ENCODE measurements at places on chromosomes 16 and 17.

DNA sequence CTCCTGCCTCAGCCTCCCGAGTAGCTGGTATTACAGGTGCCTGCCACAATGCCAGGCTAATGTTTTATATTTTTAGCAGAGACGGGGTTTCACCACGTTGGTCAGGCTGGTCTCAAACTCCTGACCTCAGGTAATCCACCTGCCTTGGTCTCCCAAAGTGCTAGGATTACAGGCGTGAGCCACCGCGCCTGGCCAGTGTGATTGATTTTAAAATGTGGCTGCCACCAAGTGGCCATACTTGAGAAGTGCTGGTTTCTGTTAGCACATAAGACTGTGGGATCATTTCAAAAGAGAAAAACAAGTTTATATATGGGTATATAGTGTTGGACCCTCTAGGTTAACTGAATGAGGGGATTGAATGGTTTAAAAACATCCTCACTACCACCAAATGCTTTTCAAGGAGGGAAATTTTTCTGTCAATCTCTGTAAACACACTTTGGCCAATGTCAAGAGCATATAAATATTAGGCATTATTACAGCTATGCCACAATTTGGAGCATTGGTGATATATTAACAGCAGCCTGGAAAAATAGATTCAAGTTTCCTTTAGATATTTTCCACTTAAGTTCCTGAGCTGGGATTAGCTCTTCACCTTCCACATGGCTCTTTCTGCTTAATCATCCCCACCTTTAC lies 13.5 kb upstream of the DHRS13 start:
- peak; percentile 54 for DNase-seq

- no peak for DNase-seq
Observed at GRCh38 chr16:4800290-4801041, 2.0 kb downstream of the ROGDI start.

GRCh38 chr16:6081320-6081976 lies 983.9 kb upstream of the EEF2KMT start:
- DNase-seq, result no peak

DNA sequence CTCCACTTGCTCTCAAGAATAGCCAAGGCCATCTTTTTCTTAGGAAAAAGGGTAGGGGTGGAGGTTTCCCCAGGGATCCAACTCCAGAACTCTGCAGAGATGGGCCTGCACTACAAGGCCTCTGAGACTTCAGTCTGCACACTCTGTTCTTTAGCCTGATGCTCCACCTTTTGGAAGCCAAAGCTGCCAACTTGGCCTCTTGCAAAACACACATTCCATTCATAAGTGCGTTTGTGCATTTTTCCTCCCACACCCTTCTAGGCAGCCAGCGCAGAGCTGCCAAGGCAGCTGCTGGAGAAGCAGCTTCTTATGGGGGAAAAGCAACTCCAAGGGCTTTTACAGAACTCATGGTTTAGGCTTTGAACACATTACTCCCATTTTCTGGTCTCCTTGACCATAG lies 45.3 kb downstream of the REXO5 start:
- DNase-seq, result no peak

DNA sequence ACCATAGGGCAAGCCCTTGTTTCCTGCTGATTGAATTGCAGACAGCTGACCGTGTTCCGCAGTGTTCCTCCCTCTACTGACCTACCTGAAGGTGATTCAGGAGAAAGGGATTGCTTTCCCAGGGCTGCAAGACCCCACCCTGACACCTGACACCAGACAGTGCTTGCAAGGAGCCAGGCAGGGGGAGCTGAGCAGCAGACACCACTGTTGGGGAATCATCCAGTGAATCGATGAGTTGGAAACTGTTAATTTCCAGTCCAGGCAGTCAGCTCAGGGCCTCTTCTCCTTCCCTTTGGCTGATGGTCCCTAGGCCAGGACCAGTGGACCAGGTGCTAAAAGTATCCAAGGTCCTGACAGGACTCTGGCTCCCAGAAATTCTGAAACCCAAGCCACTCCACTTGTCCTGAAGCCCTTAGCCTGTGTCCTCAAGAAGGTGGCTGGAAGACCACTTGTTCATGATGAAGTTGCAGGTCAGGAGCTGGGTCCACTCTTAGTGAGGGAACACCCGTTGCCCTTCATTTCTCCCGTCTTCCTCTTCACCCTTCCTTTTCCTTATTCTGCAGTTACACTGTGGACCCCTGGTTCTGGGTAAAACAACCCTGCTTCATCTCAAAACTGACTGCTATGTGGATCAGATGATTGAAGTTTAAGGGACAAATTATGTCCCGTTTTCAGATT lies 9.5 kb upstream of the UNK start:
- DNase-seq, result no peak

- DNase-seq, result peak; percentile 59
Observed at GRCh38 chr17:63930951-63931575, 1.1 kb downstream of the CD79B start.

DNA sequence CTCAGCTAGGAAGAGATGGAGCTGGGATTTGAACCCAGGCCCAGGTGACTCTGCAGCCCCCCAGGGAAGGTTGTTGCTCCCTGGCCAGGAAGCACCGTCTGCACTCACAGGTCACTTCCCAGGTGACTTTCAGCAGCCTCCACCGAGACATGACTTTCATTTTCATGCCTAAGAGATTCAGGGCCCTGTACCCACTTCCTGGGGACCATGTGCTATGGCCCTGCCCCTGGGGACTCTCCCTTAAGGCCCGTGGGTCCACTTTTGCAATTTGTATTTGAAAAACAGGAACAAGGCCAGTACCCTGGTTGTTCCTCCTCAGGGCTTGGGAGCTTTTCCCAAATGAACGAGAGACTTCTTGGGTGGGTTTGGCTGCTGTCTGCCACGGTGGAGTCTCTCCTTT lies 191.0 kb downstream of the IRF8 start:
- no peak for DNase-seq

DNA sequence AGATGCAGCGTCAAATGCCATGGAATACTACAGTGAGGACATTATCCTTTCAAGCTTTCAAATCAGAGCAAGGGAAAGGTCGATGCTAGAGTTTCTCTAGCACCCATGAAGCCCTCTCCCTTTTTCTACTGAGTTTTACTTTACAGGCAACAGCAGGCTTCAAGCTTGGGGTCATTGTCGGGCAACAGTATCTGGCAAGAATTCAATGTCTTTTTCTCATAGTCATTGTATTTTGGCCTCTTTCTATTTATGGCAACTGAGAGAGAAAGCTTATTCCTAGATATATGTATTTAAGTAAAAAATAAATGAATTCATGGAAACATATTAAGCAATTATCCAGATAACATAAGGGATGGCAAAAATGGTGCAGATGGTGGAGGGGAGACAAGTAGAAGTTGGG lies 364 bp upstream of the CETP start:
- no peak for DNase-seq

DNA sequence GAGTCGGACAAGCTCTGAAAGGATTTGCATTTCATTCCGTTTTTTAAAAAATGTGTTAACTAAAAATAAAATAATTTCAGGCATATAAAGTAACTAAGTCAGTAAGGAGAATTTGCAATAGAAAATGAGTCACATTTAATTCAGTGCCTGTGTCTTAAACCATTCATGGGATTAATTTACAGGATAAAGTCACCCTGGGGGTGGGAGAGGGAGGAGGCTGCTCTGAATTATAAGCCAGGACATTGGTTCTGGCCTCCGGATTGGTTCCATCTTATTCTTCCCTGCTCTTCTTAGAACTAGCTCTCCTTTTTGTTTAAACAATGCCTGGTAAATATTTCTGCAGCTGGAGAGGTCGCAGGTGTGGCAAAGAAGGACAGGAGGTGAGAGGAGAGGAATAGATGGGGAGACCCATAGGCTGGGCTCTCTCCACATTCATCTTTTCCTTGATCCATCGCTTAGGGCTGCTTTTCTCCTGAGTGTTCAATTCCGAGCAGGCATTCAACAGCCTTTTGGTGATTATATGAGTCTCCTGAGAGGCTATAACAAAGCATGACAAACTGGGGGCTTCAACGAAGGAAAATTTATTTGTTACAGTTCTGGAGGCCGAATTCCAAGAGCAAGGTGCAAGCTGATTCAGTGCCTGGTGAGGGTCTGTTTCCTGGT lies 319.2 kb downstream of the PHKB start:
- DNase-seq, result no peak

GRCh38 chr16:25264597-25264996 lies 7.0 kb upstream of the ZKSCAN2 start:
- DNase-seq, result no peak

GRCh38 chr17:31394544-31394943 lies 3.1 kb downstream of the RAB11FIP4 start:
- DNase-seq, result no peak
